ENCODE measurements at places on chromosomes 2 and 18. TPM values are rescaled to one million over a fixed set of nuclear protein-coding genes. Genes with fewer than 3 reads are reported as not detected.
A peak's percentile ranks its signal among the peaks of the same experiment; 100 is the strongest.

DNA sequence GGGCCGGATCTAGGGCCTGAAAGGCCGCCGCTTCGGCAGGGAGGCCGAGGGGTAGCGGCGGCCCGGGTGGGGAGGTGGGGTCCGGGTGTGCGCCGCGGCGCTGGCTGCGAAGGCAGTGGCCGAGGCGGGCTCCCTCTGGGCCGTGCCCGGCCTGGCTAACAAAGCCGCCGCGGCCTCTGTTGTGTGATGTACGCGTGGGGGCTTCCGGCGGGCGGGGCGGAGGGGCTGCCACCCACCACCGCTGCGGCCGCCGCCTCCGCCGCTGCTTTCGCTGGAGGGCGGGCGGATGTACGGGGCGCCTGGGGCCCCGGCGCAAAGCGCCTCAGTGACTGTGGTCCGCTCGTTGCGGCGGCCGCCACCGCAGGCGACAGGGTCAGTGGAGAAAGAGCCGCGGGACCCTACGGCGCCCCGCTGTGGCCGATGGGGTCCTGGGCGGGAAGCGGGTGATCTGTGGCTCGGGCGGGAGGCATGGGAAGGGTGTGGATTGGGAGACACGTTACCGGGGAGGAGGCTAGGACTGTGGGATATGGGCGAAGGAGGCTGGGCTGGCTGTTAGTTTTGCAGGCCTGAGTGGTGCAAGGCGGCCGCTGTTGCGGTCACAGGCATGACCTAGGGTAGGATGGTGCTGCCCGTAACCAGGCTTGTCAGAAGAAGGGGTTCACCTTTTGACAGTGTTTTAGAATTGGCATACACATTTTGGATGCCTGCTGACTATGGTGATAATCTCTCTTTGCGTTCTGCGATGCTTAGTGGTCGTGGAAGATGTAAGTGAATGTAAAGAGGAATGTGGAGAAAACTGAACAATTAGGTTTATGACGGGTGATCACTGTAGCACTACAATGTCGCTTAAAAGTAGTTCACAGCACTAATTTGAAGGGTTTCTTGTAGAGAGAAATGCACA, 662 bp downstream of the BZW1 start:
- peak; percentile 71 for DNase-seq

The ASXL3 gene
- not detected for polyA plus RNA-seq

DNA sequence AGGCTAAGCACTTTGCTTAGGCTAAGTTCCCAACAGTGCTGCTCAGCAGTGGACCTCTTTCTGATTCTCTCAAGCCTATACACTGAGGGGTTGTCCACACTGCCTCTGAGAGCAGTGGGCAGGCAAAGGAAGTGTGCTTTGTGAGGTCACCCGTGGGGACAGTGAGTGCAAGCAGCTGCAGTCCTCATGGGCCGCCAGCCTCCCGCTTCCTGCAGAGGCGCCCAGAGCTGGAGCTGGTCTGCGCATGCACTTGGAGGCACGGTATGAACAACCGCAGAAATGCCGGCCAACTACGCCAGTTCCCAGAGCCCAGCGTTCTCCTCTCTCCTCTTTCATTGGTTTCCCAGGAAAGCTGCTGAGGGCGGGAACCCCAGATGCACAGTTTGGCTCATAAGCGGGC, 149.5 kb upstream of the DLX2 start:
- DNase-seq = no peak

DNA sequence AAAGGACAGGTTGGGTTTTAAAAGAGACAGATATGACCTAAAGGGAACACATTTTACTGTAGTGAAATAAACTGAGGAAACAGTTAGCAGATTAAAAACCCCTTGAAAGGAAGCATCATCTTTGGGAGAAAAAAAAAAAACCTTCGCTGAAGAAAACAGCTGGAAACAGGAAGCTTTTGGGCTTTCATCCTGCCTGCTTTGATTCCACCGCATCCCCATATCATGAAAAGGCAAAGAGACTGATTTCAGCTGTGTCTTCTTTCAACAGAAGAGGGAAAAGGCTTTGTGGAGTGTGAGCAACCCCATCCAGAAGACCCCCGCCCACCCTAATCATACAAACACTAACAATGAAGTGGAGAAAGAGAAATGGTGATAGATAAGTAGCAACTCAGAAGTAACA, 86.4 kb downstream of the TCF4 start:
- no peak for DNase-seq

GRCh38 chr2:220499225-220499624, 871.8 kb downstream of the SLC4A3 start:
- DNase-seq = no peak

DNA sequence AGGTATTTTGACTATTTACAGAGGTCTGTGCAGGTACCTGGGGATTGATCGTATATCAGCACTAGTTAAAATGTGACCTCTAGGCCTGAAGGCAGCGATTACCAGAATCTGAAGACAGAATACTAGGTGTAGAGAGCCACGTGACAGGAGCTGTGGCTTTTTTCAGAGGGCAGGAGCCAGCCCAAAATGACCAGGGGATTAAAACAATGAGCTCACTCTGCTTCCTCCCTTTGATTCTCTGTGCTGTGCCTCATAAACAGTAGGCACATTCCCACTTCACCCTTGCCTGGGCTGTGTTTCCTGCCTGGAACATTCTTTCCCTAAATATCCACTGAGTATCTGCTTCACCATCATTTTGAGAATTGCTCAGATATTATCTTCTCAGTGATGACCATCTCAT, 15.2 kb downstream of the ITGAV start:
- DNase-seq = no peak

DNA sequence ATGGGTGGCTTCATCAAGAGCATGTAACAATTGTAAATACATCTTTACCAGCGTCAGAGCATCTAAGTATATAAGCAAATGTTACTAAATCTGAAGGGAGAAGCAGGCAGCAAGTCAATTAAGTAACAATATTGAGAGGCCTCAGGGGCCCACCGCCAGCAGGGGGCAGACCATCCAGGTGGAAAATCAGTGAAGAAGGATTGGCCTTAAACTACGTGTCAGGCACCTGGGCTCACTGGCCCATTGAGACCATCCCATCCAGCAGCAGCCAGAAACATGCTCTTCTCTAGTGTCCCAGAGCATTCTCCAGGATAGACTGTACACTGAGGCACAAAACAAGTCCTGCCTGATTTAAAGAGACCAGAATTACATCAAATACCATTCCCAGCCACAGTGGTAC, 96.2 kb upstream of the SNTG2 start:
- no peak for DNase-seq

DNA sequence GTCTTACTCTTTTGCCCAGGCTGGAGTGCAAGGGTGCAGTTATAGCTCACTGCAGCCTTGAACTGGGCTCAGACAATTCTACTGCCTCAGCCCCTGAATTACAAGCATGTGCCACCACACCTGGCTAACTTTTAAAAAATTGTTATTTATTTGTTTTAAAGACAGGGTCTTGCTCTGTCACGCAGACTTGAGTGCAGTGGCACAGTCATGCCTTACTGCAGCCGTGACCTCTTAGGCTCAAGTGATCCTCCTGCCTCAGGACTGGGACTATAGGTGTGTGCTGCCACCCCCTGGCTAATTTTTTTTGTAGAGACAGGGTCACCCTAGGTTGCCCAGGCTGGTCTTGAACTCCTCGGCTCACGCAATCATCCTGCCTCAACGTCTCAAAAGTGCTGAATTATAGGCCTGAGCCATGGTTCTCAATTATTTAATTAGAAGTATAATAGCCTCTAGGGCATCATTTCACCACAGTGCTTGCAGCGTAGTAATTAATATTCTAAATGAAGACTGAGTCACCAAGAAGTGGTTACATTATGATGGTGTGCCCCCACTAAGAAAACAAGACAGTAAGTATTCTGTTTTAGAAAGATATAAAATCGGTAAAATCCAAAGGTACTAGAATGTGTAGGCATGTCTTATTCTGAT, 69.6 kb downstream of the EML4 start:
- DNase-seq = peak; percentile 51

- no peak for DNase-seq
Measured at GRCh38 chr2:47771211-47771610, 11.7 kb upstream of the MSH6 start.

DNA sequence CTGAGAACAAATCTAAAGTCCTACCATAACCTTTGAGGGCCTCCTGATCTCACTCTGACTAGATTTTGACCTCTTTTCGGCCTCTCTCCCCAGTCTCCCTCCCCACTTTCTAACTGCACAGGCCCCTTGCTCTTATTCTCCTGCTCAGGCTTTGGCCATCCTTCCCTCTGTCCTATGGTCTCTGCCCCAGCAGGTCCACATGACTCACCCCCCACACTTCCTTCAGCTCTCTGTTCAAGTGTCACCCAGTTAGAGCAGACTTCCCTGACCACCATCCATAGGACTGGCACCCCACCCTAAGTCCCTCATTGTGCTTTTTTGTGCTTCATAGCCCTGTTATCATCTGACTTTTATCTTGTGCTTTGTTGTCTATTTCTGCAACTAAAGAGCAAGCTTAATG, 41.2 kb upstream of the NT5C1B start:
- DNase-seq = no peak

The KCNG2 gene
- not detected for polyA plus RNA-seq

DNA sequence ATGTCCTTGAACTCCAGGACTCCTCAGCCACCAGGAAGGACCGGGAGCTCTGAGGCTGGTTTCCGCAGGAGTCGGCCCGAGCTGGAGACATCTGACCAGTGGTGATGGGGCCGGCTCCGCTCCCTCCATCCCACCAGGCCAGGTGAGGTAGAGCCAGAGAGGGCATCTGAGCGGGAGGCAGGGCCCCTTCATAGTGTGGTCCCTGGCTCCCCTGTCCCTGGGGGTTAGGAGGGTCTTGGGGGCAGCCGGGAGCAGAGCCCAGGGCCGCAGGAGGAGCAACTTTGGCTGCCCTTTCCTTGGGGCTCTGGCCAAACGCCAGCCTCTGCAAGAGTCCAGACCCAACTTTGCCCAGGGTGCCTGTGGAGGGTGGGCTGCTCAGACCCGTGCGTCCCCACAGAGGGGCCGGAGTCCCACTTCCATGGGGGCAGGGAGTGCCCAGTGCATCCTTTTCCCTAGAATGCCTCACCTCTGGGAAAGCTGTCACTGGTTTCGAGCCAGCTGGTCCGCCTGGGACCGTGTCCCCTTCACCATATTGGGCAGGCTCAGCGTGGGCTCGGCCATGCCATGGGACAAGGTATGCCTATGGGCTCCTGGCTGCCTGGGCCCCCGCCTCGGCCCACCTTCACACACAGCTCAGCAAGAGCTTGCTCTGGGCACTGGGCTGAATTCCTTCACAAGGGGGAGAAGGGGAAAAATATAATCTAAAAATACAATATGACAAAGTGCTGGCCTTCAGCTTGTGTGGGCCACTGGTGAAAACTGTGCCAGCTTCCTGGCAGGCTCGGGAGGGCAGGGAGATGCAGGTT, 148.6 kb downstream of the TWIST2 start:
- DNase-seq = no peak

Data from CD4-positive, alpha-beta memory T cell (primary cell).